ENCODE measurements at places on chromosomes 4 and X.

- peak; percentile 13 for DNase-seq
Measured at GRCh38 chr4:177125656-177126055, 184.0 kb upstream of the NEIL3 start.

- peak; percentile 77 for DNase-seq
Measured at GRCh38 chr4:60223208-60223923, 976.8 kb upstream of the ADGRL3 start.

GRCh38 chrX:8010105-8010504 is 82.9 kb upstream of the PNPLA4 start:
- no peak for DNase-seq

- DNase-seq, result peak; percentile 53
Measured at GRCh38 chr4:68175562-68176155, 46.0 kb upstream of the TMPRSS11F start.

GRCh38 chrX:45077748-45078424 is 122.8 kb downstream of the DIPK2B start:
- DNase-seq, result no peak

GRCh38 chr4:71126719-71127118 is 133.3 kb downstream of the DCK start:
- peak; percentile 92 for DNase-seq

DNA sequence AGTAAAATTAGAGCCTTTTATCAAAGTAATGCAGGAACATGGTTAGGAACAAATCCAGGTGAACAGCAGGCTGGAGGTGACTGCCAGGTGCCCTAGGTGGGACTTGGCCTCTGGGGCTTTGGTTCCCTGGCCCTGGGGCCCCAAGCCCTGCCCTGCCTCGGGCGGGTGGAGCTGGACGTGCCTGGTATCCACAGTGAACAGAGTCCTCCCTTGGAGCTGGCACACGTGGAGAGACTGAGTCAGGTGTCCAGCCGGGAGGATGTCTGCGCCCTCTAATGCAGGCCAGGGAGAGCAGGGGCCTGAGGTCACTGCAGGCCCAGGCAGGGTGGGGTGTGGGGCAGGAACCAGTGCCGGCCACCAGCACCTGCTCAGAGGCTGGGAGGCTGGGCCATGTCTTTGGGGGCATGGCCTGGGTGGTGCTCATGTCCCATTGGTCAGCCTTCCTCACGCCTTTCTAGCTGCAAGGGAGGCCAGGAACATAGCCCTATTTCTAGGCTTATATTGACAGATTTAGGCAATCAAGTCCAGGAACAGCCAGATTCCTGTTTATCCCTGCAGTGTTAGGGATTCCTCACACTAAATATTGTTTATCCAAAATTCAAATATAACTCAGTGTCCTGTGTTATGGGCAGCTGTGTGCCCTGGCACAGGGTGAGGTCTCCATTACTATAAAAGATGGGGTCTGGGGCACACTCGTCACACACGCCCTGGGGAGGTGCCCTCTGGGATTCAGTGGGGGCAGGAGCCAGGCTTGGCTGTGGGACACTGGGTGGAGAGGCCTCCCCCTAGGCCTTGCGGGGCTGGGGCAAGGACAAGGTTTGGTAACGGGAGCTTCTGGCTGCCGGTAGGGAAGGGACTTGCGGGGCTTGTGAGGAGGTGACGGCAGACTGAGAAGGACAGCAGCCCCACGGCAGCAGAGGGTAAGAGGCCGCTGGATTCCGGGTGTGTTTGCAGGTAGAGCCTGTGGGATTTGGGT is 14.3 kb upstream of the NAT8L start:
- DNase-seq, result no peak

GRCh38 chr4:73725985-73726384 is 14.4 kb upstream of the CXCL8 start:
- peak; percentile 98 for DNase-seq

DNA sequence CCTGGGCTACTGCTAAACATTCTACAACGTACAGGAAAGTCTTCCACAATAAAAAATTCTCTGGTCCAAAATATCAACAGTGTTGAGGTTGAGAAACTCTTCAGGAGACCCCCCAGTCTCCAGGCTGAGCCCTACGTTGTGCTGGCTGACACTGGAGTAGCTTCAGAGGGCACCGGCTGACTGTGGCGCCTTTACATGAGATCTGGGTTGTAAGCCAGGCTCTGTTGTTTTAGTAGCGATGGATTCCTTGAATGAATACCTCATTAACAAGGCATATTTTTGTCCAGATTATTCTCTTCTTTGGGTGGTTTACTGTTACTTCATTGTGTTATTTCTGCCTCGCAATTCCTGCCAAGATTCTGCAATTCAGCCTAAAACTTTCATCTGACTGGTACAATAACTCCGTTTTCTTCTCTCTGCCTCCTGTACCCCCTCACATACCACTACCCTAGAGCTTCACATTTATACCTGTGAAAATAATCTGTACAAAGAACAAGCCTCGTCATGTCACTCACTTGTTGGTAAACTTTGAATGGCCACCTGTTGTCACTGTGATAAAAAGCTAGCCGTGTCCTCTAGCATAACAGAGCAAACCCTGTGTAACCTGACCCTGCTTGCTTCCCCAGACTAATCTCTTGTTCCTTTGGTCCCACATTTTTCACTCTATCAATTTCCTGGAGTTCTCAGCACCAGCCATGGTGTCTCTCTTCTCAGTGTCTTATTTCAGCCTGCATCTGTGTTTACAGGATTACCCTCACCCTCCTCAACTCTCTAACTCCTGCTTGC is 1476.1 kb upstream of the TENM3 start:
- no peak for DNase-seq

GRCh38 chrX:143296521-143296920 is 220.8 kb downstream of the SPANXN3 start:
- DNase-seq, result no peak

DNA sequence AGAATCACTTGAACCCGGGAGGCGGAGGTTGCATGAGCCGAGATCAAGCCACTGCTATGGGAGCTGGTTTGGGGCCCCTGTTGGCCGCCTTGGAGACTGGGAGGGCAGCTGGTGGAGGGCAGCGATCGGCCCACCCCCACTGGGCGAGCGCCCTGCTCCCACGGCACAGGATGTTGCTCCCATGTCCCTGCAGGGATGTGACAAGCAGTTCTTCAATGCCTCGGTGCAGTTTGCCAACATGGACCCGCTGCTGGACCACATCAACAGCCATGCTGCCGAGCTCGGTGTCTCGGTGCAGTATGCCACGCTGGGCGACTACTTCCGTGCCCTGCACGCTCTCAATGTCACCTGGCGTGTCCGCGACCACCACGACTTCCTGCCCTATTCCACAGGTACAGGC is 19.4 kb downstream of the MAN2B2 start:
- no peak for DNase-seq

- no peak for DNase-seq
Measured at GRCh38 chrX:66020631-66021334, 19.1 kb downstream of the VSIG4 start.

GRCh38 chr4:14117575-14118238 is 490.2 kb upstream of the BOD1L1 start:
- no peak for DNase-seq

GRCh38 chr4:22616516-22616915 is 76.2 kb upstream of the GBA3 start:
- no peak for DNase-seq

- no peak for DNase-seq
Measured at GRCh38 chrX:586351-586750, 44.2 kb upstream of the SHOX start.

GRCh38 chrX:17656035-17656418 is 81.3 kb upstream of the SCML1 start:
- DNase-seq, result peak; percentile 3

- DNase-seq, result no peak
Measured at GRCh38 chr4:90189946-90190345, 62.8 kb downstream of the CCSER1 start.

DNA sequence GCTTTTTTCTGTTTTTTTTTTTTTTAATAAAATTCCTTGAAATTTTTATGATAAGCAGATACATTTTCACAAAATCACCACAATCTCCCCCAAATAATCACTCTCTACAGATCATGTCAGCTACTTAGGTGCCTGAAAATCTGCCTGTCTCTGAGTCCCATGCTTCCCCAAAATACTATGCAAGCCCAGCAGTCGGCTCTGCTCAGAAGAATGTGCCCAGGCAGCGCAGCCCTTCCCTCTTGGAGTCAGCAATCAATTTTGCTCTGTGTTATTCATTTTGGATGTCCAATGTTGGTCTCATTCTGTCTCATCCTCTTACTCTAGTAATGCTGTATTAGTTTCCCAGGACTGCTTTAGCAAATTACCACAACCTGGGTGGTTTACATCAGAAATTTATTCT is 24.9 kb upstream of the C1QTNF7 start:
- DNase-seq, result no peak

DNA sequence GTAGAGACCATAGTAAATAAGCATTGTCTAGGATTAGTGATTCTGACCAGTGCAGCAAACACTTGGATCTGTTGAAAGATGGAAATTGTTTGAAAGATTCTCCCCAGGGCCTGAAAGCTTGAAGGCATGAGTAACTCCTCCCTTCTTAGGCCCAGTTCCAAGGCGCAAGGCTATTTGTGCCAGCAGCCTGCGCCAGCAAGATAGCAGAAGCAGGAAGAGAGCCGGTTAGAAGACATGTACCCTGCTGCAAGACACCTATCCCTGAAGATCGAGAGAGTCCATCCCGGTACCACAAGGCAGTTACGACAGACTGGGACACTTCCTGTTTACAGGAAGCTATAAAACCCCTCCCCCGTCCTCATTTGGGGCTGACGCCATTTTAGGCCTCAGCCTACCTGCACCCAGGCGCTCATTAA is 72.4 kb upstream of the JADE1 start:
- no peak for DNase-seq

GRCh38 chr4:140662082-140662869 is 93.5 kb upstream of the UCP1 start:
- DNase-seq, result no peak

DNA sequence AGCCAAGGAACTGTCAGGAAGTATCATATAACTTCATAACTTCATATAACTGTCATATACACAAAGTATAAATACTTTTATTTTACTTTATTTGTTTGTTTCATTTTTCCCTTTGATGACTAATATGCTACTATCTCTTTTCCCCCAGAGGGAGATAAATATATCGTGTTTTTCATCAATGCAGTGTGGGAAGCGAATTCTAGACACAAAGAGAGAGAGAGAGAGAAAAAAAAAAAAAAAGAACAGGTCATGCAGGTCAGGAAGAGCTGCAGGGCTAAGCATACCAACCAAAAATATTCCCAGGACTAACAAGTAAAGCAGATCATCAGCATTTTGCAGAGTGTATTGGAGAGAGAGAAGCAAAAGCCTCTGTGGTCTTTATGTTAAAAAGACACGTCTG is 1849.2 kb downstream of the STIM2 start:
- peak; percentile 10 for DNase-seq

DNA sequence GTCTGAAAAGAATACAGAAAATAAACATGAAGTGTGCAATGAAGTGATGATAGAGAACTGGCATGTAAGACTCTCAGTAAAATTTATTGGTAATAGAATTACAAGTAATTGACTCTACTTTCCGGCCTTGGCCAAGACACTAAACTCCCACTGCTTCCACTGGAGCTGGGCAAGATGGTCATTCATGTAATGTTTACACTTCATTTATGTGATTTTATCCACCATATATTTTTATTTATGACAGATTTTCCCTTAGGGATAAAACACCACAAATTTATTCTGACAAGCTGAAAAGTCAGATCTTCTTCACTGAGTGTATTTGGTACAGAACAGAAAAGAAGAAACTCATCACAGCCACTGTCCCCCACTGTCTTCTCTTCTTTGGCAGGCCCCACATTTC is 191.9 kb downstream of the SLC39A8 start:
- no peak for DNase-seq

- peak; percentile 30 for DNase-seq
Measured at GRCh38 chrX:150018931-150019361, 80.7 kb upstream of the EOLA2 start.

DNA sequence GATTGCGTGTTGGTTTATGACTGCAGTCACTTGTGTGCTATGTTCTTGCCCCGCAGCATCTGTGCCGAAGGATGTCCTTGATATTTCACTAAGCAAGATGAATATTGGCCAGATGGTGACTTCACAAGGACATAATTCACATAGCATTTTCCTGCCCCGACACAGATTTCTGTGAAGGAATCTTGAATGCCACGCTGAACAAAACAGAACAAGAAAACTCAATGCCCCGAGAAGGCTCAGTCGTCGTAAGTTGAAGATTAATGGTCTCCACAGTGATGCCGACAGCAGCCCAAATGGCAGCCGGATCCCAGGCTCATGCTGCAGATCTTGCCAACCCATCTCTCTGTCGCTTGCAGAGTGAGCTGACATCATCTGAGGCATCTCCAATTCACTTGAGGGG is 145.9 kb downstream of the CPEB2 start:
- DNase-seq, result no peak

- peak; percentile 92 for DNase-seq
Measured at GRCh38 chr4:153513596-153513995, 47.4 kb downstream of the TMEM131L start.

DNA sequence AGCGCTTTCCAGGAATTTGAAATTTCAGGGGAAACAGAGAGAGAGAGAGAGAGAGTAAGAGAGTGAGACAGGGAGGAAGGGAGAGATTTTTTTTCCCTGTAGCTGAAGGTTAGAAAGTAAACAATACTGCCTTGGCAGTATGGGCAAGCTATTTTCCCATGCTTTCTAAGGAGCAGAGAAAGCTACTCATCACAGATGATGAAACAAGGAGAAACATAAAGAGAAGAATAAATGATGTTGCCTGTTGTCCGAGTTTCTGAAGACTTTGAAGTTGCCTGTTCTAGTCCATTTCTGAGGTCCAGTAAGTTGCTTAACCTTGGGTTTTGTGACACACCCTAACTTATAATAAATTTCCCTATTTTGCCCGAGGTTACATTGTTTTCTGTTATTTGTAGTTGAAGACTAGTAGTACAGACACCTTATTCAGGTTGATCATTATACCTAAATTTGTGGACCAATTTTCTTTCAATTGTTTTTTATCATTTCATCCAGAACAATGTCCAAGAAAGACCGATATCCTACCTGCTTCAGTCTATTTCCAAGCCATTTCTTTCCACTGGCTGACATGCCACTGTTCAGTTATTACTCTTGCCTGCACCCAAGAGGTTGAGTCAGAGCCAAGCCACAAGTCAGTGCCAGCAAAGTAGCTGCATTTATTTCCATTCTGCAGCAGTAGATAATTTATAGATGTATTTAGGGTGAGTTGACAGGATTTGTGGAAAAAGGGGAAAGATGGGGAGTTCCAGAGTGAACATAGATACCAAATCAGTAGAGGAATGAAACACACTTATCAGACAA is 49.7 kb upstream of the SLC16A2 start:
- DNase-seq, result no peak

DNA sequence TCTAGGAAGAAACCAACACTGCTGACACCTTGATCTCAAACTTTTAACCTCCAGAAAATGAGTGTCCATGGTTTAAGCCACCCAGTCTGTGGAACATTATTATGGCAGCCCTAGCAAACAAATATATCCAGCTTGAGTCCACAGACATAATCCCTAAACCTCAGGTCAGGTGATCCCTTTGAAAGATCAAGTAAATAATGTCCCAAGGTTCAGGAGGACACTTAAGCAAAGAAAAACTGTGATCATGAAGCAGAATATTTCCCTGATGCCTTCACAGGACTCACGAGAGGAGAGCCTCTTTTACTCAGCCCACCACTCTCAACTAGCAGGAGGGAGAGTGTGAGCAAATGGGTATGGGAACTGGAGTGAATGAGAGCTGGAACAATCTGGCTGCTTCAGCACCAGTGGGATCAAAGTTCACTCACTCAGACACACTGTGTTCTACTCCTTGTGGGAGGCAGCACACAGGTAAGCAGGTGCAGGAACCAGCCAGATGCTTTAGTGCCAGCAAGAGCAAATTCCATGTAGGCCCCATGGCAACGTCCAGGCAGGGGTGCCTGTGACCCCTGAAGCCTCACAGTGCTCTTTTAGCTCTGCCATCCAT is 608.4 kb downstream of the RAB28 start:
- DNase-seq, result no peak

- no peak for DNase-seq
Measured at GRCh38 chr4:138975225-138975624, 40.4 kb upstream of the NOCT start.
